ENCODE measurements at places on chromosomes 6 and 20. TPM values are rescaled to one million over a fixed set of nuclear protein-coding genes. Genes with fewer than 3 reads are reported as not detected.

SAMD10 gene
- total RNA-seq, result 33.6 TPM

HAO1 gene
- not detected for total RNA-seq

MRAP2 gene
- not detected for total RNA-seq

BNIP5 gene
- not detected for total RNA-seq

GNRH2 gene
- 2.1 TPM for total RNA-seq

PRKN gene
- total RNA-seq, result not detected

CAGE1 gene
- 0.42 TPM for total RNA-seq

Data from natural killer cell treated with Interleukin-12 subunit alpha and Interleukin-12 subunit beta and Interleukin-15 and Interleukin-18, amount 100 ng/mL, for 72 hours (primary cell).